NCI-H2029 (cell line): ENCODE measurements at places on chromosomes 1 and 21.

GRCh38 chr1:209617047-209617673 lies 33.6 kb downstream of the CAMK1G start:
- DNase-seq, result no peak

GRCh38 chr1:181141431-181141910 lies 53.0 kb downstream of the IER5 start:
- DNase-seq, result no peak

DNA sequence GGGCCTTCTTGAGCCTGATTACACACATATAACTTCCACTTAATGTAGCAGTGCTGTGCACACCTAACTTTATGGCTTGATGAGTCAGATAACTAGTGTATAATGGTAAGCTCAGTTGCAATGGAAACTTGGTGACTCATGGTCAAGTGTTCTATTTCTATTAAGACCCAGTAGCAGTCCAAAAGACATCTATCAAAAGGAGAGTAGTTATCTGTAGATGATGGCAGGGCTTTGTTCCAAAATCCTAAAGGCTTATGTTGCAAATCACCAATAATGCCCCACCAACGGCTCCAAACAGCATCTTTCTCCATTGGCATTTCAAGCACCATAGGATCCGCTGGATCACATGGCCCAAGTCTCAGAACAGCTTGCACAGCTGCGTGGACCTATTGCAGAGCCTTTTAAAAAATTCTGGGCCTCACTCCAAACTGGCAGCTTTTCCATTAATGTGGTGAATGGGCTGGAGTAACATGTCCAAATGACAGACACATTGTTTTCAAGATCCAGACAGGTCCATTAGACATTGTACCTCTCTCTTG lies 566.8 kb upstream of the USP24 start:
- peak; percentile 68 for DNase-seq

DNA sequence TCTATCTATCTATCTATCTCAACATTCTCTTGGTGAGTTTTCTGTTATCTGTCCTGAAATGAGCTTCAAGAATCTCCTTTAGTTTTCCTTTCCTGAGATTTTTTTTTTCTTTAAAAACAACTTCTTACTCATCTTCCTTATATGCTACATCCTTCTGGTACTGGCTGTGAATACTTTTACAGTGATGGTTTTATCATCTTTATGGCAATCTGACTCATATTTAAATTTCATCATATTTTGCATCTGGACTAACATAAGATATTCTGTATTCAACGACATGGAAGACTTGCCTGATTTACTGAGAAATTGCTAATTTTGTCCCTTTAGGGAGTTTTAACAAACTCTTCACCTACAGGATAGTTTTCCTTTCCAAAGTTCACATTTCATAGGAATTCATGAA lies 33.0 kb downstream of the PDE4B start:
- DNase-seq, result no peak

GRCh38 chr21:45513741-45514310 lies 28.4 kb downstream of the SLC19A1 start:
- DNase-seq, result no peak
